A549 treated with CpdA at 1 μM for 4 hours (cell line): ENCODE measurements at places on chromosomes 3 and 15. TPM values are rescaled to one million over a fixed set of nuclear protein-coding genes. Genes with fewer than 3 reads are reported as not detected.

The WDR93 gene
- total RNA-seq, result 0.06 to 0.28 TPM (median 0.21 TPM) in 4 of 5 replicates, not detected in the other

The RRP9 gene
- total RNA-seq, result 38.9 to 52.7 TPM (median 50.9 TPM) in 5 replicates

The ZNF385D gene
- total RNA-seq, result not detected in 5 replicates

The ASB14 gene
- not detected in 5 replicates for total RNA-seq

The FBLN2 gene
- total RNA-seq, result 1.6 to 3.3 TPM (median 2.4 TPM) in 5 replicates

The PARP15 gene
- total RNA-seq, result not detected in 5 replicates

The SNX22 gene
- total RNA-seq, result 0.47 to 1.6 TPM (median 1.2 TPM) in 5 replicates

The CACNA2D3 gene
- 0.02 TPM in 1 of 5 replicates, not detected in the others for total RNA-seq

The CHRNA3 gene
- 0.42 to 1.0 TPM (median 0.52 TPM) in 5 replicates for total RNA-seq

The ANKRD63 gene
- 0.19 to 0.42 TPM (median 0.32 TPM) in 4 of 5 replicates, not detected in the other for total RNA-seq

The CCNDBP1 gene
- 23.2 to 28.2 TPM (median 26.7 TPM) in 5 replicates for total RNA-seq

The SV2B gene
- total RNA-seq, result 0.02 to 0.13 TPM (median 0.03 TPM) in 3 of 5 replicates, not detected in the others

The SLC51A gene
- total RNA-seq, result not detected in 5 replicates

The SCN11A gene
- total RNA-seq, result not detected in 5 replicates

The TMEM202 gene
- total RNA-seq, result not detected in 5 replicates

The CPB1 gene
- not detected in 5 replicates for total RNA-seq

The PCLAF gene
- 155 to 299 TPM (median 157 TPM) in 5 replicates for total RNA-seq

The FOXB1 gene
- not detected in 5 replicates for total RNA-seq

The KBTBD8 gene
- 0.32 to 0.83 TPM (median 0.65 TPM) in 5 replicates for total RNA-seq

The FAM107A gene
- 0.07 to 0.08 TPM in 2 of 5 replicates, not detected in the others for total RNA-seq

The DCP1A gene
- total RNA-seq, result 6.4 to 7.9 TPM (median 7.1 TPM) in 5 replicates

The ESYT3 gene
- total RNA-seq, result 0.61 to 0.87 TPM (median 0.68 TPM) in 5 replicates

The NECTIN3 gene
- total RNA-seq, result 18.6 to 29.3 TPM (median 26.9 TPM) in 5 replicates
